CD8-positive, alpha-beta memory T cell (primary cell): ENCODE measurements at places on chromosomes 16 and 17. TPM values are rescaled to one million over a fixed set of nuclear protein-coding genes. Genes with fewer than 3 reads are reported as not detected.

Gene CCL7
- not detected for total RNA-seq

Gene PRSS22
- total RNA-seq: not detected

Gene PLK1
- 49.7 TPM for total RNA-seq

Gene SPATA22
- not detected for total RNA-seq

Gene ARHGAP23
- 0.48 TPM for total RNA-seq

Gene HS3ST3B1
- total RNA-seq: 6.0 TPM

Gene POLR3E
- 103 TPM for total RNA-seq

Gene GLOD4
- total RNA-seq: 76.4 TPM

DNA sequence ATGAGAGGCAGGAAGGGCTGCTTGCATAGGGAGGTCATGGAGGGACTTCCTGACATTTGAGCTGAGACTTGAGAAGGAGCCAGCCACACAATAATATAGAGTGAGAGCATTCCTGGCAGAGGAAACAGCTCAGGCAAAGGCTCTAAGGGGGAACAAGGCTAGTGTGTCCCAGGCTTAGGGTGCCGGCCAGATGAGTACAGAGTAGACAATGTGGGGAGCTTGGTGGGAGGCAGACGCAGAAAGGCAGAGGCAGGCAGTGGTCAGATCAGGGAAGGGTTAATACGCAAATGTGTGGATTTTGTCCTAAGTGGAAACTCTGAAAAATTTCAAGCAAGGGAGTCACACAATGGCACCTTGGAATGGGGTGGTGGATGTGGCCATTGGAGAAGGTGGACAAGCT is 31.3 kb downstream of the CD300LB start:
- no peak for DNase-seq

DNA sequence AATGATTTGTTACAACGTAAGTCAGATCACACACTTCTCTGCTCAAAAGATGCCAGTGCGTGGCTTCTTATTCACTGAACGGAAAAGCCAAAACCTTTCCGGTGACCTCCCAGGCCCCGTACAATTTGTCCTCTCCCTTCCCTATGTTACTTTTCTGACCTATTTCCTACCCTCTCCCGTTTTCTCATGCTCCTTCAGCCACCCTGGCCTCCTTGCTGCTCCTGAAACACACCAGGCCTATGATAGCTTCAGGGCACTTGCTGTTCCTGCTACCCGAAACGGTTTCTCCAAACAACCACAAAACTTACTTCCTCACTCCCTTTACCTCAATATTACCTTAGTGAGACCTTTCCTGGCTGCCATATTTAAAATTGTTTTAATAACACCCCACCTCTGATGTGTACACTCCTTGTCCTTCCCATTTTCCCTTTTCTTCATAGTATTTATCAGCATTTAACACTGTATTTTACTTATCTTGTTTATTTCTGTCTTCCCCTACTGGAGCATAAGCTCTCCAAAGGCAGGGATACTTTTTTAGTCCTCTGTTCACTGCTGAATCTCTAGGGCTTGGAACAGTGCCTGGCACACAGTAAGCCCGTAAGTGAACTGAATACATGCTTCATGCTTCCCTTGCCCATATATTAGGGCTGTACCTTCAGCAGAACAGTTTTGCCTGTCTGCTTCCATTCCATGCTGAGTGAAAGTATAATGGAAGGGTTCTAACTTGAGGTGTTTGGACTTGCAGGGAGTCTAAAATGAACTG is 10.9 kb upstream of the ARL2BP start:
- DNase-seq: no peak

DNA sequence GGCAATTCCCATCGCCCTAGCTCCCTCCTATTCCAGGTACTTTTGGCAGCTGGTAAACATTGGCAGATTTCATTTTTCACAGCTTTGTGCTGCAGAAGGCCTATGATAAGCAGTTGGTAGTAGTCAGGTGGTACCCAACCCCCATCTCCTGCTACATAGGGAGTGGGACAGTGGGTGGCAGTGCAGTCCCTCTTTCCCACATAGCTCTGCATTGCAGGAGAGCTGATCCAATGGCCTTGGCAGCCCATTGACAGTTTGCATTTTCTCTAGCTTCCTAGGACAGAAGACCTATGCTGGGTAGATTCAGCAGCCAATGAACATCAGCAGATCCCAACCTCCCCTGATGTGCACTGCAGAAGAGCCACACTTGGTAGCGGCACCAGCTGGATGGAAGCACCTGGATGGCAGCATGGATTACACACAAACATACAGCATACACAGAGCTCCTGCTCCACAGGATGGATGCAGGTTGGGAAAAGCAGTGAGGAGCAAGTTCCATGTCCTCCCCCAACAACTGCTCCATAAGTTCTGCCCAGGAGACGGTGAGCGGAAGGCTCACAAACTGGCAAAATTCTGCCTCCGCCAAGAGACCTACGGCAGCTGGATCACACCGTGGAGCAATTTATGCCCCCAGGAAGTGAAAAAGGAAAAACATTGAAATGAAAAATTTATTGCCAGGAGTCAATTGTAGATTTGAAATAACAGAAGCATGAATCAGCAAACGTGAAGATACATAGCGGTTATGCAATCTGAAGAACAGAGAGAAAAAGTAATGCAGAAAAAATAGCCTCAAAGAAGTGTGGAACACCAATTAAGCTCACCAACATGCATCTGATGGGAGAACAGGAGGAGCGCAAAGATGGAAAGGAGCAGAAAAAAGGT is 95.7 kb downstream of the CACNG1 start:
- no peak for DNase-seq

DNA sequence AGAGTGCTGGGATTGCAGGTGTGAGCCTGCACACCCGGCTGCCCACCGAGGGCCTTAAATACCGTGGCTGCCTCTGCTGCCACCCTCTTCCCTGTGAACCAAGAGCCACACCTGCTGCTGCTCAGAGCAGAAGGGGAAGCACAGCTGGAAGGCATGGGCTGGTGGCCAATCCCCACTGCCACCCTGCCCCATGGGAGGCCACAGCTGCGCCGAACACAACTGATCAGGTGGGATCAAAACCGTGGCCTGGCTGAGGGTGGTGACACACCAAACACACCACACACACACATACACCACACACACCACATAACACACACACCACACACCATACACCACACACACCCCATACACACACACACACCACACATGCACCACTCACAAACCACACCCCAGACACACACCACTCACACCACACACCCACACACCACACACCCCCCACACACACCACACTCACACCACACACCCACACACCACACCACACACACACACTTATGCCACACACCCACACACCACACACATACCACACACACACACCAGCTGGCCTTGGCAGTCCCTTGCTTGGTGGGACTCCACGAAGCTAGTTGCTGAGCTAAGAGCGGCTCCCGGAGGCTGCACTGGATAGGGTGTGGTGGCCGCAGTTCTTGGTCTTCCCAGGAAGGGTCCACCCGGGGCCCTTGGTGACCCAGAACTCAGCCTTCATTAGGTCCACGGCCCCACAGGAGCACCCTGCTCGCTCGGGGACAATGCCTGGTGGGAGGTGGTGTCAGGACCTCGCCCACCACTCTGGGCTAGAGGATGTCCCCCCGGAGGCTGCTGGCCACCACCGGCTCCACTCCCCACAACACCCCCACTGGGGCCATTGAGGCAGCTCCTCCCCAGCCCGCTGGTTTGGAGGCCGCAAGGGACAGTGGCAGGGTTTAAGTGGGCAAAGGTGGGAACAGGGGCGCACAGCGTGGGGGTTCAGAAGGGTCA is 14.9 kb downstream of the CEP131 start:
- no peak for DNase-seq

DNA sequence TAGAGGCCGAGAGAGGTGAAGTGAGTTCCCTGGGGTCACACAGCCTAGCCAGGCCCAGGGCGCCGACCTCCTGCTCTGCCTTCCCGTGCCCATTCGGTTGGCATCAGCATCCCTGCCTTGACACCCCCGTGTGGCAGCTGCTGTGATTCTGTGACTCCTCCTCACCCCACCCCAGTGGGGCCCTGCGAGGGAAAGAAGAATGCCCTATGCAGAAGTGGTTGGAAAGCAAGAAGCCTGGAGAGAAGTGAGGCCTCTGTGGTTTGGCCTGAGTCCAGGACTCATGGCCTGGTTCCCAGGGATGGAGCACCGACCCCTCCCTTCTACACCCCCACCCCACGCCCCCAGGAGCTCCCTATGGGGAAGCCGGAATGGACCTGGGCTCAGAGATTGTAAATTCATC is 296.2 kb downstream of the SEC14L1 start:
- no peak for DNase-seq

DNA sequence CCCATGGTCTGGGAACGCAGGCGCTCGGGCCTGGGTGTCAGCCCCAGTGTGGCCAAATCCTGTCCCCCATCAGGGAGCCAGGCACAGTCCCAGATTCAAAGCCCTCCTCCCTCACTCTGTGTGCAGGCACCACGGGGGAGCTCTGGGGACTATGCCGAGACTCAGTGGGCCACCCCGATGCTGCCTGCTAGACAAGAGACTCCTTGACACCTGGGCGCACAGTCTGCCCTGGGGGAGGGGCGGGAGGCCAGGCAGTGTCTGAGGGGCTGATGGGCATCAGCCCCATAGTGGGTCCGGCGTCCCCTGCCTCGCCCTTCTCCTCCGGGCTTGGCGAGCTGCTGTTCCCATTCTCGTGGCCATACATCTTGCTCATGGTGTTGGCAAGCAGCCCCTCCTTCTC is 8.5 kb upstream of the CD79B start:
- no peak for DNase-seq

DNA sequence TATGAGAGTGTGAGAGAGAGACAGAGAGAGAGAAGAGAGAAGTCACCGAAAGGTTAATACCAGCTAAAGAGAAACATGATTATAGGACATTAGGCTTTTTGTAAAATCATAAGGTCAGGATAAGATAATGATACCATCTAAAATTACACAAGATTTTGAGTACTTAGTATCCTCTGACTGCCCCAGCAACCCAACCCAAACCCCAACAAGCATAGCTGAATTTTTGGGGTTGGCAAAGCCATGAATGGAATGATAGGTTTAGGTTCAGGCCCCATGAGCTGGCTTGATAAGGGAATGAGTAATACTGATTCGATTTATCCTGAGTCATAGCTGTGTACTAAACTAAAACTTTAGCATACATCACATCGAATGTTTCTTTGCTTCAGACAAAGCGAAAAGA is 259.5 kb downstream of the IRX3 start:
- no peak for DNase-seq

DNA sequence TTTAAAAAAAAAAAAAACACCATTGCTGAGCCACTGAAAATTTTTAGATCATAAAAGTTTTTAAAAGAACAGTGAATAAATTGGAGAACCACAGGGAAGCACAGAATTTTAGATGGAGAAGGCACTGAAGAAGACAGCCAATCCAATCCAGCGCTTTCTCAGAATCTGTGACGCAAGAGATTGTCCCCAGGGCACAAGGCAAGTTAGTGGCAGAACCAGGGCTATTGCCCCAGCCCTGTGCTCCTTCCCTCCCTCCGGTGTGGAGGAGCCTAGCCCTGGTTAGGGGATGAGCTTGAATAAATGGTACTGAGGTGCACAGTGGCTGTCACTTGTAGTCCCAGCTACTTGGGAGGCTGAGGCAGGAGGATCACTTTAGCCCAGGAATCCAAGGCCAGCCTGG is 108.3 kb downstream of the ZNF423 start:
- no peak for DNase-seq

- DNase-seq: no peak
Observed at GRCh38 chr17:79539944-79540705, 70.7 kb downstream of the RBFOX3 start.

DNA sequence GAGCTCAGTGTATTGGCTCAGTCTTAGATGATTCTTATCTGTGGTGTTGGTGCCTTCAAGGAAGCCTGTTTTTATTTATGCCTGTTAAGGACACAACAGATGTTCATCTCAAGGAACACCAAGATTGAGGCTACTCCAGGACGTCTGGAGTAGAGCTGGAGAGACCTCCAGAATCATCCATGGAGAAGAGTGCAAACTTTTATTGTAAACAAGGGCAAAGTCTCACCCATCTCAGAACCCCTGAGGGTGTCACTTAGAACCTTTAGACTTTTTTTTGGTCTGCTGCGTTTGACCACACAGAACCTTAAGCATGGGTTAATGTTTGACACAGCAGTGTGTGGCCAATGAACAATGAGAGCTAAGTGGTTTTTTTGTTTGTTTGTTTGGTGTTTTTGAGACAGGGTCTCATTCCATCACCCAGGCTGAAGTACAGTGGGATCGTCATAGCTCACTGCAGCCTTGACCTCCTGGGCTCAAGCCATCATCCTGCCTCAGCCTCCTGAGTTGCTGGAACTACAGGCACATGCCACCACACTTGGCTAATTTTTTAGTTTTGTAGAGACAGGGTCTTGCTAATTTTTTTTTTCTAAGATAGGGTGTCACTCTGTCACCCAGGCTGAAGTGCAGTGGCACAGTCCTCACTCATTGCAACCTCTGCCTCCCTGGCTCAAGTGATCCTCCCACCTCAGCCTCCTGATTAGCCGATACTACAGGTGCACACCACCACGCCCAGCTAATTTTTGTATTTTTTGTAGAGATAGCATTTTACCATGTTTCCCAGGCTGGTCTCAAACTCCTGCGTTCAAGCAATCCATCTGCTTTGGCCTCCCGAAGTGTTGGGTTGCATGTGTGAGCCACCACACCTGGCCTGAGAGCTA is 16.3 kb downstream of the SLC47A1 start:
- no peak for DNase-seq

DNA sequence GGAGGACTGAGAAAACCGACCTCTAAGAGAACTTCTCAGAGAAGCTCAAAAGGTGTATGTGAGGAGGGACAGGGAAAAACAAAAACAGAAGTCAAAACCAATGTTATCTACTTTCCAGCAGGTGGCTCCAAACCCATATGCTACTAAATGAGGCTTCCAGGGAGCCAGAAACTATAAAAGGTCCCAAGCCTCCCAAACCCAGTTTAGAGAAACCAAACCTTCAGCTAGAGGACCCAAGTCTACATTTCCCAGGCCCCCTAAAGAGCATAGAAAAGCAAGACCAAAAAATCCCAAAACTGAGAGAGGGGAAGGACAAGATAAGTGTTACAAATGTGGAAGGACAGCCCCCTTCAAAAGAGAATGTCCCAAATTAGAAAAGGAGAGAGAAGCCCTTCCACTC is 3.7 kb downstream of the HPR start:
- peak; percentile 17 for DNase-seq

DNA sequence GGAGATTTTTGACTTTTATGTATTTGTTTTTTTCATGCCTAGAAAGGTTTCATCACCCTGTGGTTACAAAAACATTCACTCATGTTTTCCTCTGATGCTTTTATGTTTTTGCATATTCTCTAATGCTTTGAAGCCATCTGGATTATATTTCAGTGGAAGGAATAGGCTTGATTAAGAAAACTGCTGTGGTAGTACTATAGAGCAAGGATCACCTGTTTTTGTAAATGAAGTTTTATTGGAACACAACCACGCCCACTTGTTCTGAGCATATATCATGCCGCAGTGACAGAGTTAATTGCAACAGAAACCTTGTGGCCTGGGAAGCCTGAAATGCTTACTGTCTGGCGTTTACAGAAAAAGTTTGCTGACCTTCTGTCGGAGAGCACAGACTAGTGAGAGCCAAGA is 11.5 kb downstream of the COX10 start:
- no peak for DNase-seq

GRCh38 chr16:20904507-20905081 is 4.0 kb downstream of the LYRM1 start:
- peak; percentile 52 for DNase-seq

GRCh38 chr17:49362723-49363117 is 670 bp upstream of the ZNF652 start:
- DNase-seq: no peak

- DNase-seq: no peak
Observed at GRCh38 chr16:58425756-58426494, 33.7 kb downstream of the GINS3 start.
